NCI-H1092 (cell line): ENCODE measurements at places on chromosomes 11 and 22.

DNA sequence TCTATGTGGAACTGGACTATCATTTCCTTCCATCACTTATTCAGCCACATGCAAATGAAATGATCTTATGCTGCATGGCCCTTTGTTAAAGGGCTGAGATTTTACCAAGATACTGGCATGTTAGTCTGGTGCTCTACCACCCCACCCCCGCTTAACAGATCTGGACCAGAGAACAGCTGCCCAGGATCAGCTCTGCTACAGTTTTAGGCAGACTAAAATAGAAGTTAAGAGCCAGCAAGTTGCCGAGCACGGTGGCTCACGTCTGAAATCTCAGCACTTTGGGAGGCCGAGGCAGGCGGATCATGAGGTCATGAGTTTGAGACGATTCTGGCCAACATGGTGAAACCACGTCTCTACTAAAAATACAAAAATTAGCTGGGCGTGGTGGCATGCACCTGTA, 4.6 kb downstream of the DDB1 start:
- no peak for DNase-seq

- DNase-seq = no peak
Measured at GRCh38 chr22:50305923-50306566, 1.4 kb downstream of the PLXNB2 start.

GRCh38 chr22:21694795-21695429, 29.1 kb downstream of the PPIL2 start:
- no peak for DNase-seq

DNA sequence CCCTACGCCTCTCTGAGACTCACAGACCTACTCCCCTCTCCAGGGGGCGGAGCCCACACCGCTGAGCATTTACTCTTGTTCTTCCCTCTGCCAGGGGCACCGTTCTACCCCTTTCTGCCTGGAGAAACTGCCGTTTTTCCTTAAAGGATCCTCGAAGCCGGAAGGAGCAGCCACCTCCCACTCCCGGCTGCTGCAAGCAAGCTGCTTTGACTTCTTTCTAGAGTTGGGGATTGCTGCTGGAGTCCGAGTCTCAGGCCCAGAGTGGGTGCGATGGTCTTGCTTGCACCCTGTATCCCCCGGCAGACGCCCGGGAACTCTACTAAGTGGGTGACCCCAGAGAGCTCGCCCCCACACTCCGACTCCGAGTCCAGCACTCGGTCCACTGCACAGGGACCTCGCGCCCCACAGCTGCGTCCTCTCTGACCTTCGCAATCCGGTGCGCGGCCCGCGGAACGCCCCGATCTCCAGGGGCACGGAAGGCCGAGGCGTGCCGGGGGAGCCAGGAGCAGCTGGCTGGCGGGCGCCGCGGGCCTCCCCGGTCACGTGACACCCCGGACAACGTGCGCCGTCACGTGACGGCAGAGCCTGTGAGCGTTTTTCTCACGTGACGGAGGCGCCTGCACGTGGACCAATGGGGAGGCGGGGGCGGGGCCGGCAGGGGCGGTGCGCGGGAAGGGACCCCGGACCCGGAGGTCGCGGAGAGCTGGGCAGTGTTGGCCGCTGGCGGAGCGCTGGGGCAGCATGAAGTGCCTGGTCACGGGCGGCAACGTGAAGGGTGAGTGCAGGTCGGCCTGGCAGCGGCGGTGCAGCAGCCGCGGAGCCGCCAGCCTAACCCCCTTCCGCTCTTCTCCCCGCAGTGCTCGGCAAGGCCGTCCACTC, at the start of gene RAD9A:
Gene RAD9A (plus strand): TSS at position 683 of the 879 bp plus-strand sequence. CDS start 59 bp downstream, at position 742.
- DNase-seq = peak; percentile 95

DNA sequence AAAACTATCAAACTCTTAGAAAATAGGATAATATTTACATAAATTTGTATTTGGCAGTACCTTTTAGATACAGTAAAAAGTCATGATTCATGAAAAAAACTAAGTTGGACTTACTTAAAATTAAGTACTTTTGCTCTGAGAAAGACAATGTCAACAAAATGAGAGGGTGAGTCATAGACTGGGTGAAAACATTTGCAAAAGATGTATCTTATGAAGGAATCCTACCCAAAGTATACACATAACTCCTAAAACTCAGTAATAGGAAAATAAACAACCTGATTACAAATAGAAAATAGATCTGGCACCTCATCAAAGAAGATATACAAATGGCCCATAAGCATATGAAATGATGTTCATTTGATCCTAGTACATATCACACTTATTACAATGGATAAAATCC, 1154.6 kb downstream of the JRKL start:
- no peak for DNase-seq

DNA sequence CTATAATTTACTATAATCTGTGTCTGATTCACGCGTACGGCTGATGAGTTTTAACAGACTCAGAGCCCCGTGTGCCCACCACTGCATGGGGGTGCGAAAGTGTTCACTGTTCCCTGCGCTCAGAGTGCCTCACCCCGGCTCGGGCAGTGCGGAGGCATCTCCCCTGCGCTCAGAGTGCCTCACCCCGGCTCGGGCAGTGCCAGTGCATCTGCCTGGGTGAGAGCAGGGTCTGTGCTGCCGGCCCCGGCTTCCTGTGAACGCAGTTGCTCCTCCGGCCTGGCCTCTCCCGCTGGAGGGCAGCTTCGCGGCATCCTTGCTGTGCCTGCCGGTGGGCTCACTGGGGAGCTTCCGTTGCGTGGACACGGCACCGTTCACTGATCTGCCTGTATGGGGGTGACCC, 14.2 kb downstream of the PTDSS2 start:
- no peak for DNase-seq

DNA sequence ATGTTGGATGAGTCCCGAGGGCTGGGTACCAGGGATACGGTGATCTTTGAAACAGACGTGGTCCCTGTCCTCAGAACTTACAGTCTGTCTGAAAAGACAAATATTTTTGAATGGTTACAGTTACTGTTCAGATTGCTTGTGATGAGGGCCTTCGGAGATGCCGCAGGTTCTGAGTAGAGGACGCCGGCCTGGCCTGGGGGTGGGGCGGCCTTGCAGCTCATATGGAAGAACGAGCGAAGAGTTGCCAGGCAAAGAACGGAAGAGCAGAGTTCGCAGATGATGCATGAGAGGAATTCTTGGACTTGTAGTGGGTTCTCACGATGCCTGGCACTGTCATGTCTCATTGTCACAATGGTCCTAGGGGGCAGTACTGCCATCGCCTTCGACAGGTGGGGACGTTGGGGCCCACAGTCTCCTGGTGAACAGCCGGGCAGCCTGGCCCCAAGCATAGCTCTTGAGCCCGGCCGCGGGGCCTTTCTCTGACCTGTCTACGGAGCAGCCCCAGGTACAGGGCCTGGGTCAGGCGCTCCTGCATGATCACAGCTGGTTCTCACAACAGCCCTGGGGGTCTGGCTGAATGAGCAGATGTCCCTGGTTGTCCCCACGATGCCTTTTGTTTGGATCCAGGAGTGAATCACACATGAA, 60.9 kb upstream of the PARVG start:
- DNase-seq = no peak

- DNase-seq = no peak
Measured at GRCh38 chr11:31492320-31492913, 17.0 kb downstream of the IMMP1L start.

DNA sequence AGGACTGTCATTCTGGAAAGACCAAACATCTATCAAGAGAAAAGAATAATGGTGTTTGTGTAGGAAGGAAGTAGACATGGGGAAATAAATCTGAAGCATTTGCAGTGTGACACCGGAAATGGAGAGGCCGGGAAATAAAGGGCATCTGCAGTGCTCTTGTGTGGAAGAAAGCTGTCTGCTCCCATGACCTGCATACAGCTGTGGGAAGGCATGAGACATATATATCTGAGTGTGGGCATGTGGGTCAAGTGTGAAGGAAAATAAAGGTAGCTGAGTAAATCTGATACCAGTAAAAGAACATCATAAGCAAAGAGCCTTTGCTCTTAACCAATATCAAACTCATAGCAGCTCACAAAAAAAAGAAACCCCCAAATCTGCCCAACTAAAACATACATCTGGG, 72.1 kb upstream of the OR5AK2 start:
- DNase-seq = no peak

- DNase-seq = no peak
Measured at GRCh38 chr11:99240192-99241030, 219.7 kb downstream of the CNTN5 start.

GRCh38 chr11:65865550-65866172, 5.4 kb downstream of the MUS81 start:
- no peak for DNase-seq

GRCh38 chr11:122100037-122100755, 15.8 kb downstream of the BLID start:
- peak; percentile 75 for DNase-seq

GRCh38 chr11:112718483-112718882, 242.7 kb upstream of the NCAM1 start:
- no peak for DNase-seq

GRCh38 chr22:30881361-30882183, 87.0 kb downstream of the MORC2 start:
- DNase-seq = no peak

DNA sequence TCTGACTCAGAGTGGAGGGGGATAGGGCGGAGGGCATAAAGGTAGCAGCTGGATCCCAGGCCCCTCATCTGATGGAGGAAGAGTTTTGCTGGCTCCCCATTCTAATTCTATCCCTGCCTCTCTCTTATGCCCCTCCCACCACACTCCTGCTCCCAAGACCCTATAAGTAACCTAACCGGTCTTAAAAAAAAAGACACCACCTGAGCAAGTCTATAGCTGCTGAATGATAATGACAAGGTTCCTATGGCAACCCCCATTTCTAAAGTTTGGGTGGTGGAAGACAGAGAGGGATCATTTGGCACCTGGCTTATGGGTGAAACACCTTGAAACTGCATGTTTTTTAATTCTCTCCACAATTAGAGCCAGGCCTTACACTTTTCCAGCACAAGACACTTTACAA, 69.6 kb downstream of the LARGE1 start:
- DNase-seq = no peak

DNA sequence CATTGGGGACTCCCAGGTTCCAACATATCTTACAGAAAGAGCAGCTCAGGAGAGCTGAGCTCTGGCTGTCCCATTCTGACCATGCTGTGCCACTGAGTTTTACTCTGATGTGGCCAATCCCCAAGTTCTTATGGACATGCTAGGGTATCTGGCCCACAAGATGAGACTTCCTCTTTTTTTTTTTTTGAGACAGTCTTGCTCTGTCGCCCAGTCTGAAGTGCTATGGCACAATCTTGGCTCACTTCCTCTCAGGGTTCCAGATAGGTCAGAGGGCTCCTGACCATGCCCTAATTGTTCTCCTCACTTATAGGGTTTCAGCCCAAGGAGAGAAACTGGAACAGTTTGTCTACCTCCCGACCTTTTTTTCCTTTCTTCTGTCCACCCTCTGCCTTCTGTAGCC, 152.3 kb upstream of the CCDC90B start:
- DNase-seq = no peak

DNA sequence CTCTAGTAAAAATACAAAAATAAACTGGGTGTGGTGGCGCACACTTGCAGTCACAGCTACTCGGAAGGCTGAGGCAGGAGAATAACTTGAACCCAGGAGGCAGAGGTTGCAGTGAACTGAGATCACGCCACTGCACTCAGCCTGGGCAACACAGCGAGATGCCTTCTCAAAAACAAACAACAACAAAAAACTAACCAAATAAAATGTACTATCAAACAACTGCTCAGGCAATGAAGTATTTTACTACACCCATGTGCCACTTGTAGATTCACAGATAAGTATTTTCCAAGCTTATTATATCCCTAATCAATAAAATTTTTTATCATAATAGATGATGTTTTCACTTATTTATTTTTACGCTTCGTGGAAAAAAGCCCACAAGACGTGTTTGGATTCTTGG, 924 bp downstream of the C11orf65 start:
- DNase-seq = no peak

- DNase-seq = no peak
Measured at GRCh38 chr22:33743756-33744155, 176.5 kb downstream of the LARGE1 start.

DNA sequence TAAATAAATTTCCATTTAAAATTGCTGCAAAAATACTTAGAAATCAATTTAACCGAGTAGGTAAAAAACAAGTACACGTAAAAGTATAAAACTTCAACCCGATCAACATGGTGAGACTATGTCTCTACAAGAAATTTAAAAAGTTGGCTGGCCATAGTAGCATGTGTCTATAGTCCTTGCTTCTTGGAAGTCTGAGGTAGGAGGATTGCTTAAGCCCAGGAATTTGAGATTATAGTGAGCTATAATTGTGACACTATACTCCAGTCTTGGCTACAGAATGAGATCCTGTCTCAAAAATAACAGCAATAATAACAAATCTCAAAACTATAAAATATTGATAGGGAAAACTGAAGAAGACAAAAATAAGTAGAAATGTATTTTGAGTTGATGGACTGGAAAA, 11.1 kb downstream of the CASP4 start:
- no peak for DNase-seq

DNA sequence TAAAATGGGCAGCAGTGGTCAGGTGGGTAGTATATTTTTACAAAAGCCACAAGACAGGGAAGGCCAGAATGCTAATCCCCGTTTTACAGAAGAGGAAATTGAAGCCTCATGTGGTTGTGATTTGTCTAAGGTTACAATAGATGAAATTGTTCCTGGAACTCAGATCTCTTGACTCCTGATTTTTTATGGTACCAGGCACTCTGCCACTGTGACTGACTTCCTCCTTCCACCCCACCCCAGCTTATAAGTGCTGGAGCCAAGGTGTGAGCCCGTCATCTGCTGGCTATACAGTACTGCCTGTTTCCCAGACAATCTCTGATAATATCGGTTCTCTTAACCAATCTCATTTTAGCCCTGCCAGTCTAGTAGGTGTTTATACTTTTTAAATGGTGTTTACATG, 1.9 kb downstream of the SLC5A1 start:
- peak; percentile 11 for DNase-seq

GRCh38 chr11:21646351-21646750, 546.5 kb upstream of the ANO5 start:
- no peak for DNase-seq
